ENCODE measurements at places on chromosomes 16 and 17.
A peak's percentile ranks its signal among the peaks of the same experiment; 100 is the strongest.

DNA sequence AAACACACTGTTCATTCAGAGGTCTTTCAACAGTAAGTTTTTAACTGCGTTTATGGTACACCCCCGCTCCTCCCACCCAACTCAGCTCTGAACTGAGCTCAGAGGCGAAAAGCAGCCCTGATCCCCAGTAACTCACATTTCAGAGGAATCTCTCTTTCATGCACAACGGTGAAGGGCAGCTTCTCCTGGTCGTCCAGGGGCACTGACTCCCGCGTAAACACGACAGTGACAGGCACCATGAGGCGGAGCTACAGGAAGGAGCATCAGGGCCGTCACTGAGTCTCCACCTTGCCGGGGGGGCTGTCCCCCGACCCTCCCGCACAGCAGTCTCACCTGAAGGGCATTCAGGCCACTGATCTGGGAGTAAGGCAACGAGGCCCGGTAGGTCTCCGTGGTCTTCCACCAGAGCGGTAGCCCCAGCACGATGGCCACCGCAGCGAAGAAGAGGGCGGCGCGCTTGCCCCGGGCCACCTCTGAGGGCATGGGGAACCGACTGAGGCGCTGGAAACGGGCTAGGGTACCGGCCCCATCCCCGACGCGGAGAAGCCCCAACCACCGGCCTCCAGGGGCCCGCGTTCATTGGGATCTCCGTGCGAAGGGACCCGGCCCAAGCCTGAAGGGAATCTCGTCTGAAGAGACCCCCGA, 486 bp downstream of the PIGS start:
- no peak for DNase-seq

- DNase-seq, result no peak
These were observed 8.5 kb upstream of the PIK3R6 start for GRCh38 chr17:8875957-8876356.

DNA sequence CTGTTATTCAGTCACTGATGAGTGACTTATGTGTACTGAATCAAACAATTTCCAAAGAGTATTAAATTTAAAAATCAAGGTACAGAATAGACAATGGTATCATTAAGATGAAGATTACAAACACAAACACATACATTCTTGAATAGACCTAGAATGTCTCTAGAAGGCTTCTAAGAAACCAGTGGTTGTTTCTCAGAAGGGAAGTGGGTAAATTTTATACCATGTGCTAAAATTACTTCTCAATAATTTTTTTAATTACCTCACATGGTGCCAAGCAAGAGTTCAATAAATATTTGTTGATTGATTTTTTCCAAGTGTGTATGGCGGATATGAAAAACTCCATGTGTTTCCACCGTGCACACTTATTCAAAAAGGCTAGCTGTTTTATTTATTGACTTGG, 6.4 kb downstream of the DYNLRB2 start:
- no peak for DNase-seq

DNA sequence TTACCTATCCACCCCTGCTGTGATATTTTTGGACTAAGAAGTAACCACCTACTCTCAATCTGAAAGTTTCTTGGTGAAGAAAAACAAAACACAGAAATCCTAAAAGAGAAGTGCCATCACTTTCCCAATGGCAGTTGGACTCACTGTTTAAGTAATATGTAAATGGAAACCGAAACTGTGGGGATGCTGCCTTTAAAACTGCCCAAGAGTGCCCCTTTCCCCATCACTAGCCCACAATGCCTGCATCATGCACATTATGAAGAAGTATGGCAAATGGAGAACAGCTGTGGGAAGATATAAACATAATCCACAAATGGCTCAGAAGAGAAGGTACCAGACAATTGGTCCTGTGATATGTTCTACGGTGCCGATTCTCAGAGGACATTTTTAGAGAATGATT, 33.5 kb upstream of the SLC6A2 start:
- no peak for DNase-seq

DNA sequence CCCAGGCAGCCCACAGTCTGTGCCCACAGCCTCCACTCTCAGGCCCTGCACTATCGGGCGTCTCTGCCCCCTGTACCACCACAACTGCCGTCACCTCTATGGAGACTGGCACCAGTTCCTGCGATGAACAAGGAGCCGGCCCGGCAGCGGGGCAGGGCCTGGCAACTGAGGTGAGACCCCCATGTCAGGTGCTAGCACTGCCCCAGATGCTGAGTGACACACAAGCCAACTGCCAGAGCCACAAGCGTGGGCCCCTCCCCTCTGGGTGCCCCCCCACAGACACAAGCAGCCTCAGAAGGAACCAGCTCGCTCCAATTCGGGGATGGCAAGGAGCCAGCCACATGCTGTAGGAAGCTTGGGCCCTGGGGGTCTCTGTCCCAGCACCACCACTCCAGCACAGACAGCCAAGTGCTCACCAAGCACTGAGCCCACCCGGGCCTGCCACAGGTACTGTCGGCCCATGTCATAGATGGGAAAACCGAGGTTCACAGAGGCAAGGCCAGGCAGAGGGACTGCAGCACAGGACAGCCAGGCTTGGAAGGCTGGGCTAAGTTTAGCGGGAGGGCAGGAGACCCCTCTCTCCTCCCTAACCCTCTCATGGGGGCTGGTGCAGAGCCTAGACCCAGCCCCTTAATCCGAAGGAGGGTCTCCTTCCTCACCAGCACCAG, 1.5 kb upstream of the PVALEF start:
- no peak for DNase-seq

DNA sequence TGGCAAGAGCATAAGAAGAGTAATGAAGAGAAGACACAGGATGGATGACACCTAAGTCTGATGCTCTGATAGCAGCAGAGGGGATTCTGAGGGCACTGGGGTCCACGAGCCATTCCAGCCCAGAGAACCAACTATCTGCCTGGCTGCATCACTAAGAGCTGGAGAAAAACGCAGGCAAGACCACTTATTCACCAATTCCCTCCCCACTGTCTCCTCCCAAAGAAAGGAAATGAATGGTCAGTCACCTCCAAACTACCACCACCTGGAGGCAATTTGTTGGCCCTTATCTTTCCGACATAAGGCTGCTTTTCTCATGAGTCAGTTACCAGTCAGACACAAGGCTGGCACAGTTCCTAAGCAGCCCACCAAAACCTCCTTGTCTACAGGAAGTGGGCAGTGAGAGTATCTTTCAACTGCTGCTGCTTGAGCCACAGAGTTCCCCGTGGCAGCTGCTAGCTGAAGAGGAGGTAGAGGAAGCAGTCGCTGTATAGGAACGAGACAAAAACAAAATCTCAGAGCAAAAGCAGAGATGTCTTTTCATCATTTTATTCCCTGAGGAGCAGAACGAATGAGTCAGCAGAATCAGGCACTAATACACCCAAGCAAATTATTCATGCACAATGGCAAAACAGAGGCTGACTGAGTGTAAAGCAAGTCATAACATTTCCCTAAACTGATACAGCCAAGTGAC, 111.1 kb downstream of the SMG6 start:
- DNase-seq, result no peak

GRCh38 chr17:75116737-75117136, 7.0 kb downstream of the ARMC7 start:
- DNase-seq, result no peak

- DNase-seq, result no peak
These were observed 95.6 kb downstream of the RPGRIP1L start for GRCh38 chr16:53608094-53608493.

- DNase-seq, result peak; percentile 38
These were observed 912 bp downstream of the USP22 start for GRCh38 chr17:21041741-21042457.

DNA sequence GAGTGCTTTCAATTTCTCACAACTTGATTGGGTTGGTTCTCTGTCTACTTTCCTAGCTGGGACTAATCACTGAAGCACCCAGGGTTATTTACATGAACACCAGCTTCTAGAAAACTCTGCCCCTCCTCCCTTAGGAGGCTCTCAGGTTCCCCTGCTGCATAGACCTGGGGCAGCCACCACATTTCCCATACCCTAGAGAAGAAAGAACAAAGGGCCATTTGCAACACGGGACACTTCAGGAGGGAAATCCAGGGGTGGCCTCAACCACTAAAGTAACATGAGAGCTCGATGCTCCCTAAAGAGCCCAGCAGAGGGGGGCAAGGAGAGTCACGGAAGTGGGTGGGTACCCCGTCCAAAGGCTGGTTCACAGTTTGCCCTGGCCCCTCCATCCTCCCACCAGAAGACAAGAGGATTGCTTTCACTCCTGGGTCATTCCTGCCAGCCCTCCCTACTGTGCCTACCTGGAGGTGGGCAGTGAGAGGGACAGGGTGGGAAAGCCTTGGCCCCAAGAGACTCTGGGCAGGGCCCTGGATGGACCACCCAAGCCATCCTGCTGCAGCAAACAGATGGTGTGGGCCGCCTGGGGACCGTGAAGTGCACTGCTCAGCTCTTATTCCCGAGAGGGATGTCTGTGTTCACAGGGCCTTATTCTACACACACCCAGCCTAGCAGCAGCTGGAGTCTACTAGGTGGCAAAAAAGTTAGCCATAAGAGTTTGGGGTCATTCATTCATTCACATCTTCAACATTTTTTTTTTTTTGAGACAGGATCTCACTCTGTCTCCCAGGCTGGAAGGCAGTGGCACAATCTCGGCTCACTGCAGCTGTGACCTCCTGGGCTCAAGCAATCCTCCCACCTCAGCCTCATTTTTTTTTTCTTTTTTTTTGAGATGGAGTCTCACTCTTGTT, 392.1 kb downstream of the SOX9 start:
- peak; percentile 73 for DNase-seq

DNA sequence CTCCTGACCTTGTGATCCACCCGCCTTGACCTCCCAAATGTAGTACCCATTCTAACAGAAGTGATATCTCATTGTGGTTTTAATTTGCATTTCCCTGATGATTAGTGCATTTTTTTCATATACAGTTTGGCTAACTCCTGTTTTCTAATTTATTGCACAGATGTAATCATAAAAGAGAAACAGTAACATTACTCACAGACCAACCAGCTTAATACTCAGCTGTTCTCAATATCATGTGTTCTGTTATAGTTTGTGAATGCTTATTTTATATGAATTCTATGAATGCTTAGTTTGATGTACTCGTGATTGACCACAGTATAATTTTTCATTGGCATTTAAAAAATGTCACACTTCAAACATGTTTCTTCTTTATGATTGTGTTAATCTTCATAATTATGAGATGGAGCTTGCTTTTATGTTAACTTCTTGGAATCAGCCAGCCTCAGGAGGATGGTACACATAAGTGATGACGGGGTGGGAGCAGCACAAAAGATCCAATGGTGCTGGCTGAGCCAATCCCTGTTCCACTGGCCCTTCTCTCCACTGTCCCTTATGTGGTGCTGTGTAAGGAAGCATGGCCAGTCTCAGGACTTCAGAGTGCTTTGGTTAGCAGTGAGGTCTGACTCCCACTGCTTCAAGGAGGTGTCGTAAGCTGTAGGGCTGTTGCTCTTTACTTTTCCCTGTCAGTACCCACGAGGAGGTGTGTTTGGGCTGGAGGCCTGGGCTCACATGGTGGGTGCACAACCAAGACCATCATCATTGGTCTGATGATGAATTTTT, 191.0 kb downstream of the SPECC1 start:
- DNase-seq, result no peak

GRCh38 chr17:19551165-19551564, 17.5 kb downstream of the SLC47A1 start:
- DNase-seq, result no peak

- no peak for DNase-seq
These were observed 191.1 kb upstream of the CIBAR2 start for GRCh38 chr16:85303354-85303883.

DNA sequence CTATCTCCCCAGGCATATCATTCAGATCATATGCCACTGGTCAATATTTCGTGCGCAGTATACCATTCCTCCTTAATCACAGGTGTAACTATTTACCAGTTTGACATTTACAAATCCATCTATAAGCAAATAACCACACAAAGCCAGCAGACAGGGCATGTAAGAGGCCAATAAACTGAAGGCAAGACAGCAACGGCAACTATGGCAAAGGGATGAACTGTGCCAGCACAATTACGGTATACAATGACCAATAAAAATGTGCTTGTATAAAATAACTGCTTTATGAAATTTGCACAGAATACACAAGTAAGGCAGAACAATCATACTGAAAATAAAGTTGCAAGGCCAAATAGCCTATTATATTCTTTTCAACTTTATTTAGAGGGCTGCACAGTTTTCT, 9.2 kb downstream of the NETO2 start:
- DNase-seq, result no peak

GRCh38 chr16:17251496-17251895, 219.3 kb downstream of the XYLT1 start:
- no peak for DNase-seq

DNA sequence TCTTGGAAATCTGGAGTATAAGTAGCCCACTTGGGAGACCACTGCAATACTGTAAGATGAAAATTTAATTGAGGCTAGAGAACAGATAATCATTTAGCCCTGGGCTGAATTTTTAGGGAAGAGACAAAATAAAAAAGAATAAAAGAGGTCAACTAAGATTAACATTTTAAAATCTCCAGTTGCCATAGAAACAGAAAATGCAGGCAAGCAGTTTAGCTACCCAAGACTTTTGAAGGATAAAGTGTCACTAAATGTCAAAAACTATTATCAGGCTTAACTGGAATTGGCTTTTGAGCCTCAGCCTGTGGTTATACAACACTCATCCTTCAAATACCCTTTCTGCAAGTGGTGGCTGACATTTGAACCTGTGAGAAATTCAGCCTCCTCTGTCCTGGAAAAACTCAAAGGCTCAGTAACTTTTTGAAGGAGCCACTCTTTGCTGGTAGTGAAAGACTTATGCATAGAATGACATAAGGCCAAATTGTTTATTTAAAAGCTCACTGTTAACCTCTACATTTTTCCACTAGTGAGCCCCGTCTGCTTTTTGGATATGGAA, 220.7 kb upstream of the KCNJ16 start:
- DNase-seq, result no peak

GRCh38 chr16:25009822-25010221, 5.3 kb downstream of the ARHGAP17 start:
- no peak for DNase-seq

DNA sequence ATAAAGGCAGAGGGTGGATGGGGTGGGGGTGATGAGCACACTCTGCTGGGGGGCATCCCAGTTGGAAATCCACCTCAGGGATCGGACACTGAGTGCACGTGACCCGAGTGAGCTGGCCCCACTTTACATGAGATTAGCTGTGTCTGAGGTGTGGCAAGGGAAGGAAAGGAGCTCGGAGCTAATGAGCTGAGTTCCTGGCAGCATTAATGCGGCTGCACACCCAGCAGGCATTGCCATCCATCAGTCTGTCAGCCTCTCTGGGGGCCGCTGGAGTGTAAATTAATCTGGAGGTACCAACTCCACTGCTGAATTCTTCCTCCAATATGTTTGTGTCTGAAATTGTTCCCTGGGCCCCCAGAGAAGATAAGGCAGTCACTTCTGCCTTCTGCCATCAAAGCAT, 65.5 kb downstream of the HS3ST2 start:
- no peak for DNase-seq

DNA sequence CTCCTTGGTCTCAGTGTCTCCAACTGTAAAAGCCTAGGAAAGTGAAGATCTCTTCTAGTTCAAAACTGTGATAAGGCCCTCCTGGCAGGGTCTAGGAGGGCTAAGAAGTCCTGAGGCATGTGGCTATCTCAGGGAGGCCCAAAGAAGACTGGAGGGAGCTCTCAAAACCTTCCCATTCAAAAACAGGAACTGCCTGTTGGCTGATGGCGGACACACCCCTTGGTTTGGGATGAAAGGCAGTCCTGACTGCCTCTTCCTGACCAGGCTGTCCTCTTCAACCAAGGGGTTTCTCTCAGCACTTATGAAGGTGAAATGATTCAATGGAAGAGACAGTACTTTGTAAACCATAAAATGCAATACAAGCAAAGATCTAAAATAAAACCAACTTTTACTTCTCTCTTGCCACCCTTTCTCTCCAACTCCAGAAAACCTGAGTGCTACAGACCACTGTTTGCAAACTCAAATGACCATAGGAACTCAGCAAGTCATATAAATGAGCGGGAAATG, 4.7 kb downstream of the ZNF764 start:
- DNase-seq, result no peak

- DNase-seq, result no peak
These were observed 28.1 kb upstream of the ADAMTS18 start for GRCh38 chr16:77462894-77463293.
